ENCODE measurements at places on chromosomes 12 and 14.
A peak's percentile ranks its signal among the peaks of the same experiment; 100 is the strongest.

DNA sequence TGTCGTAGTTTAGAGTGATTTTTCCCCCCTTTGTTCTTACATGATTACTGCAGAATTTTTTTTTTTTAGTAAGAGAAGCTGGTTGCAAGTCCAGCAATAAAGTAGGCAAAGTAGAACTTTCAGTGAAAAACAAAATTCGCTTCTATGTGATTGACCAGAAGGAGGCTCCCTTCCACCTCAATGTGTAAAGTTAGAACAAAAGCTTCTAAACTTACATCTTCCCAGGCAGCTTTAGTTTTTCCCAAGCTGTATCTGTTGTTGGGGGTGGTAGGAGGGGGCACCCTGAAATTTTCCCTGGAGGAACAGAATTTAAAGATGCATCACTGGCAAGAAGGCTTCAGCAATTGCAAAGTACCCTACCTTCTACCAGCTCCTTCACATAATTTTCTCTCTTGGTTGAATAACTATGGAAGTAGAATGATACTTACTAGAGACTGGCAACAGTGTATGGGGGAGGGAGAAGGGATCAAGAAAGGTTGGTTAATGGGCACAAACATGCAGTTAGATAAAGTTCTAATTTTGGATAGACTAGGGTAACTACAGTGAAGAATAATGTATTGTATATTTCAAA, 87.3 kb upstream of the E2F7 start:
- DNase-seq: no peak

DNA sequence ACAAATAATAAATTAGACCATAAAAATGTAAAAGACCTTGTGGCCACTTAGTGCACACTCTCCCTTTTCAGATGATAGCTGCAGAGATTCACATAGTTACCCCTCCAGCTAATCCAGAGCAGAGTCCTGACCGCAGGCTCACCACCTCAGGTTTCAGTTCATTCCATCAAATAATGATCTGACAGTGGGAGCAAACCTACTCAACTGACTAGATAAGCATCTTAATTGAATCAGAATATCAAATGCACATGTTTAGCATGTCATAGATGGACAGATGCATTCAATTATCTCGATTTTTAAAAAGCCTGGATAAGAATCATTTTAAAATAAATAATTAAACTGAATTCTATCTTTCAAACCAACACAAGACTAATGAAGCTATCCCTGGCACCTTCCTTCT, 242.3 kb upstream of the PDZRN4 start:
- no peak for DNase-seq

DNA sequence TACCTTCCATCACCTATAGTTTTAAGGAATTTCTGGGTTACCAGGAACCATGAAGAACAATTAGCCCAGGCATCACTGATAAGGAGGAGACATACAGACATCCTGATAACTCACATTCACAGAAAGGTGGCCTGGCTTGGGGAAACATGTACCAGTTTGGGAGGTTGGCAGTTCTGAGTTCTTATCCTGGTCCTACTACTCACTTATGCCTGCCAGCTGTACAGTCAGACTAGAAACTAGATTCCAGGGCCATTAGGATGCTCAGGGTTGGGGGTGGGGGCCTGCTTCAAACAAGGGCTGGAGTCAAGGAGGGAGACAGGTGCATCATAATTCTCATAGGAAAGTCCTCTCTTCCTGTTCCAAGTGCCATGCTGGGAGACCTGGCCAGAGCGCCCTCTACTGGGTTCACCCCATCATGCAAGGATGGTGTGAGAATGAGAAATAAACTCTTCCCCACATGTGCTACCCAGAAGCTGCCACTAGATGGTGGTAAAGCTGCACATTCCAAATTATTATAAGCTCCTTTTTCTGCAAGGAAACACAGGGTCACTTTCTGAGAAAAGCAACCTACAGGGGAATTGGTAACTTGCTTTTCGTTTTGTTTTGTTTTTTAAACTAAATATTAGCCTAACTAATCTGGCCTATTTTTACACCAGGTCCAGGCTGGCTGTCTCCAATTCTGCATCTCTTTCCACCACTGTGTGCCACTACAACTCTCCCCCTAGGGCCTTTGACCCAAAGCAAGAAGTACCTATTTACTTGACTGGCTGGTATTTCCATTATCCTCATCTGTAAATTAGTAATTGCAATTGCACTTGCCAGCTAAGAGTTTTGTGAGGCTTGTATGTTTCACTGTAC, 14.5 kb downstream of the OAS2 start:
- peak; percentile 22 for DNase-seq

DNA sequence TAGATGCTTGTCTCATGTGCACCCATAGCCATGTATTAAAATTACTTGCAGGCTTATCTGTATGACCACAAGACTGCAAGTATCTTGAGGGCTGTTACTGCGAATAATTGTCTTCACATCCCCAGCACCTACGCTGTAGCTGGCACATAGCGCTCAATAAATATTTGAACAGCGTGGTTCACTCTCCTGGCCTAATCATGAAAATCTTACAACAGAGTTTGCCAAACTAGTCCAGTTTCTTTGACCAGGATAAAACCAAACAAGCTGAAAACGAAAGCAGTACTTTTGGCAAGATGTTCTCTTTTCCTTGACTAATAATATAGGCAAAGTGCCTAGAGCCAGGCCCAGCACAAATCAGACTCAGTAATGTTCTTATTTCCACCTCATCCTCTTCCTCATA, 106.7 kb downstream of the RPS29 start:
- no peak for DNase-seq

DNA sequence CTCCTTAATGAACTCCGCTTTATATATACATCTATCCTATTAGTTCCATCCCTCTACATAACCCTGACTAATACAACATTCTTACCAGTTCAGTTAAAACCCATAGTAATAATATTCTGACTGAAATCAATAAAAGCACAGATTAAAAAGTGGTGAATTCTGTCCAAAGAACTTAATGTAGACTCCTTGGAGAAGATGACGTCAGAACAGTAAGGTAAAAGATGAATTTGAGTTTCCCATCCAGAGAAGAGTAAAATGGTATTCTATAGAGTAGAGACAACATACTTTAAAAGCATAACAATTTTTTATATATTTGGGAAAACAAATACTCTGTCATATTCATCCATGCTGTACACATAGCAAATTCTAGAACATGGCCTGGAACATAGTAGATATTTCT, 418.0 kb upstream of the SYT1 start:
- no peak for DNase-seq

DNA sequence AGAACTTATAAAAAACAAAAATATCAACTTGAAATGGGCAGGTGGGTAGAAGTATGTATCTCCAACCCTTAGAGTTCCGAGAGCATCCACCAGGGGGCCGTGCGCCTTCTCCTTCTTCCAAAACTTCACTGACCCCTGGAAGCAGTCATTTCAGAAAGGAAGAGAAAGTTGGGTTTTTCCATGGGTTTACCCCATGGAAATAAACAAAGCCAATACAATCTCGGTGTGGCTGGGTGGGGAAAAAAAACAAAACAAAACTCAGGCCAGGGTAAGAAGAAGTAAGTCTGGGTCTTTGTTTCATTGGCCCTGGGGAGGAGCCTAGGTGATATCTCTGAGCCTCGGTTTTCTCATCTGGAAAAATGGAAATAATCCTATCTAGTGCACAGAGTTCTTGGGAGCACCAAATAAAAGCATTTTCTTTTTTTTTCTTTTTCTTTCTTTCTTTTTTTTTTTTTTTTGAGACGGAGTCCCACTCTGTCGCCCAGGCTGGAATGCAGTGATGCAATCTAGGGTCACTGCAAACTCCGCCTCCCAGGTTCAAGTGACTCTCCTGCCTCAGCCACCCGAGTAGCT, 33.6 kb upstream of the HNF1A start:
- DNase-seq: peak; percentile 8

All from hippocampal formation (tissue), 2 donors.